Uterus (tissue), 4 donors: ENCODE measurements at places on chromosomes 16 and 17. TPM values are rescaled to one million over a fixed set of nuclear protein-coding genes. Genes with fewer than 3 reads are reported as not detected.

The MT1X gene
- total RNA-seq = 99.1 TPM

The CCL7 gene
- not detected for total RNA-seq

The VPS25 gene
- total RNA-seq = 36.8 TPM

The DNAH9 gene
- 1.2 TPM for total RNA-seq

The OTOP3 gene
- total RNA-seq = not detected

The SNTB2 gene
- 88.0 TPM for total RNA-seq

The SCGB1C2 gene
- total RNA-seq = not detected

The FOXN1 gene
- not detected for total RNA-seq

The C16orf95 gene
- total RNA-seq = 4.2 TPM

The LGALS9B gene
- not detected for total RNA-seq

The KCTD11 gene
- total RNA-seq = 2.6 TPM

The OMG gene
- total RNA-seq = not detected

The ADAP2 gene
- 10.9 TPM for total RNA-seq

The PYY gene
- not detected for total RNA-seq

The KRT23 gene
- not detected for total RNA-seq

The SDR42E1 gene
- total RNA-seq = under 0.01 TPM

The MMD gene
- total RNA-seq = 16.5 TPM

The KRTAP4-3 gene
- not detected for total RNA-seq

The PDP2 gene
- 20.5 TPM for total RNA-seq

The ENDOV gene
- 12.9 TPM for total RNA-seq

The ASGR2 gene
- total RNA-seq = not detected

The TMIGD1 gene
- total RNA-seq = not detected

The KRT40 gene
- total RNA-seq = not detected

The MAPT gene
- total RNA-seq = 1.5 TPM

The TPSG1 gene
- not detected for total RNA-seq

The NF1 gene
- 158 TPM for total RNA-seq

The WNT9B gene
- total RNA-seq = not detected
